Fibroblast of upper back skin (primary cell): ENCODE measurements at places on chromosomes 1 and 21.
A peak's percentile ranks its signal among the peaks of the same experiment; 100 is the strongest.

- DNase-seq = peak; percentile 100
These were observed 18.8 kb downstream of the PTPRC start for GRCh38 chr1:198657550-198658064.

DNA sequence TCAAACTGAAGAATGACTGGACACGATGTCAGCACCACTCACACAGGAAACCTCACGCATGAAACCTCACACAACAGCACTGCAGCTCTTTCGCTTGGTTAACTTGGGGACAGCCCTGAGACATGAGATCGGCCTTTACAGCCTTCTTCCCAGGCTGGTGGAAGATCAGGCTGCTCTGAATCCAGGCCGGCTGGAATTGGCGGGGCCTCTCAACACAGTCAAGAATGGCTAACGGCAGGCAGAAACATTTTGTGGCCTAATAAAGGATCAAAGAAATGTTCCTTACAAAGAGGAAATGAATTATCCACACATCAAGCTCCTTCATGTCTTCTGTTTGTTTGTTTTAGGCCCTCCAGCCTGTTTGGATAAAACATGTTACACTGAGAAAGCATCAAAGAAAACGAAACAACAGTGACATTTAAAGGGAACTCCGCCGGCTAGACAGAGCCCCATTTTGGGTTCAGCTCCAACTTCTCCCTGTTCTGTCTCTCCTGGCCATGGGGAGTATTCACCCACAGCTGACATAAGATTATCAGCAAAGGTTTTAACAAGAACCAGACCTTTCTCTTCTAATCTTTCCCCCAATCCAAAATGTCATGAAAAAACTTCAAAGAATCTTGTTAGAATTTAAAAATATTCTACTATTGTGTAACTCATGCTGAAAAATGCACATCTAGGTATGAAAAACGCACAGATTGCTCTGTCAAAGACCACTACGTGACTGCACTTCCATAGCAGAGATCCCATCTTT lies 131.2 kb downstream of the SLC45A1 start:
- DNase-seq = peak; percentile 66

- DNase-seq = no peak
These were observed 10.5 kb downstream of the CDKN2C start for GRCh38 chr1:50980505-50980904.

DNA sequence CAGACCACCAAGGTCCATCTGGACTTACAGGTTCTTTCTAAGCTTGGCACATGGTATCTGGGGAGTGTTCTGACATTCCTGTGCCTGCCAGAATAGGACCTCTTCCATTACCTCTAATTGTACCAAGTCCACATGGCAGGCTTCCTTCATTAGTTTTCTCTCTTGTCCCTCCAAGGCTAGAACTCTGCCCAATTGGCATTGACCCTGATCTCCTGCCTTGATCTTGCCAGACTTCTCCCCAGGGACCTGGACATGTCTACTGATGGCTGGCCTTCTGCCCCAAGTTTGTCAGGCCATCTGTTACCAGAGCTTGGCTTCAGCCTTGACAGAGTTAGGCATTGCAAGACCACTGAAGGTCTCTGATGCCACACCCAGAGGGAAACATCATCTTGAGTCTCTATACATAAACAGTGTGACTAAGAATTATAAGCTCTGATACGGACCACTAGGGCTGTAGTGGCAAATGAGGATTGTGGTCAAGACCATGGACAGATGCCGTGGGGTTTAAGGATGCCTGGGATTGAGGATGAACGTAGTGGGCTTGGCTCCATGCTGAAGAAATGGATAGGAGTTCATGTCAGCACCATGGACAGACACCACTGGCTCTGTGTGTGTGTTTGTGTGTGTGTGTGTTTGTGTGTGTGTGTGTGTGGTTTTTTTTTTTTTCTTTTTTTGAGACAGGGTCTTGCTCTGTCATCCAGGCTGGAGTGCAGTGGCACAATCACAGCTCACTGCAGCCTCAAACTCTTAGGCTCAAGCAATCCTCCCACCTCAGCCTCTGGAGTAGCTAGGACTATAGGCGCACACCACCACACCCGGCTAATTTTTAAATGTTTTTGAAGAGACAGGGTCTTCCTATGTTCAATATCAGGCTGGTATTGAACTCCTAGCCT lies 19.5 kb upstream of the PSMB2 start:
- DNase-seq = peak; percentile 62

- no peak for DNase-seq
These were observed 12.2 kb downstream of the THBS3 start for GRCh38 chr1:155195201-155196102.

DNA sequence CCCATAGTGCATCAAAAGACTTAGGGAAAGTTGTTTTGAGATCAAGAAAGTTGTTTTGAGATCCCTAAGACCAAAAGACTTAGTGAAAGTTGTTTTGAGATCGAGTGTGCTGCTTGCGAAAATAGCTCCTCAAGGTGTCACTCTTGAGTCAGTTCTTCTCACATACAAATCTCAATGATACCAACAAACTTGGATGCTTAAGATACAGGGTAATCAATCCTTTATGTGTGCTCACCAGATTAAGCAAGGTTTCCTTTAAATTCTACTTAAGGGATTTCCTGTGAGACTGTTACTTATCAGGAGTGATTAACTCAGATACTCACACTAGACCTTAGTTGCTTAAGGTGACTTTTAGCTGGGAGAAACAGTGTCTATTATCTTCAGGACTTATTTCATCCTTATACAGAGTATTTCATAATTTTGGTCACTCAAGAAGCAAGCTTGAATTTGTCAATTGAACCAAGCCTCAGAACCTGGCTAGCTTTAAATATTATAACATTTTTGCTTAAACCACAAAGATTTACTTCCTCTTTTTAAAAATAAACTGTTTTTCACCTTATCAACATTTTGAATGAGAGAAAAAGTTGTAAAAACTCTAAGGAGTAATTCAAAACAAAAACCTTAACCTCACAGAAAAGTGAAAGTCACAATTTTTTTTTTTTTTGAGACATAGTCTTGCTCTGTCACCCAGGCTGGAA lies 8.0 kb upstream of the RLF start:
- DNase-seq = peak; percentile 54

DNA sequence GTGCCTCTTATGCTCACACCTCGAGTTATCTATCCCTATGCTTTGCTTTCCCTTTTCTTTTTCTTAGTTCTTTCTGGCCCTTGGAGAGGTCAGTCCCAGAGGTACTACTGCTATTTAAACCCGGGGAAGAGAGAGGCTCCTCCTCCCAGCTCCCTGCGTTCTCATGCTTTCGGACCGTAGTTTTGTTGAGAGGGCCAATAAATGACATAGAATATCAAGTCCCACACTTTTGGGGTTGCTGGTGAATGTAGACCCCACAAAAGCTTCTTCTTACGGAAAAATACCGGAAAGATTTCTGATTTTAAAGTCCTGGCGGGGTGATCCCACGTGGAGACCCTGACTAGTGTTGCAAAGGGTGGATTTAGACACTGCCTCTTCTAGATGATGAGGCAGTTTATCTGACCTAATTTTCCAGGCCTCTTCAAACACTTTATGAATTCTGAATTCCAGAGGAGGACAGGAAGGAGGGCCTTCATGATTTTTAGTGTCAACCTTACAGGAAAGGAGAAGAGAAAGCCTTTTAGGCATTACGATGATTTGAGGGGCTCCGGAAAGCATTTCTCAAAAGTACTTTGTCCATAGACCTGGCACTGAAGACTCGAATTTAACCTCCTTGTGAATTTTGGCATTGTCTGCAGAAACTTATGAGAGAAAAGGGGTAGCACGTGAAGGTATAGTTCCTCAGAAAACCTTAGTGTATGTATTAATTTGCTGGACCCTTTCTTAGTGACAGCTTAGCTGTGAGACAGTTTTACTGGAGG lies 694 bp downstream of the TMEM167B start:
- peak; percentile 44 for DNase-seq

GRCh38 chr1:2981981-2982614 lies 39.2 kb upstream of the ACTRT2 start:
- no peak for DNase-seq

GRCh38 chr1:30548294-30548693 lies 175.1 kb downstream of the MATN1 start:
- no peak for DNase-seq

DNA sequence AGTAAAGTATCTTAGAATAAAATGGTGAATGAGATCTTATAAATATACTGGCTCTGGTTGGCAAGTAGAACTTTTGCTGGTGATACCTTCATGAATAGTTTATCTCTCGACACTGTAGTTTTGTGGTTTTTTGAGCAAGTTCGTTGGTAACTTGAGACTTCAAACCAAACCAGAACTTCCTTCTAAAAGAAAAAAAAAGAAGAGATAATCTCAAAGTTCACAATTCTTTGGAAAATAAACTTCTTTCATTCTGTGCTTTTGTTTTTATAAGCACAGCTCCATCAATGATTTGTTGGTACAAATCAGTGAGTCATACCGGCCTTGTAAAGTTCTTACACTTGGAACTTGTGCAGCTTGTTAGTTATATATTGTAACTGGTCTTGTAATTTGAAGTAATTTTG lies 2.3 kb downstream of the HIPK1 start:
- no peak for DNase-seq

- DNase-seq = peak; percentile 81
These were observed 70.7 kb upstream of the PDC start for GRCh38 chr1:186531561-186532165.

DNA sequence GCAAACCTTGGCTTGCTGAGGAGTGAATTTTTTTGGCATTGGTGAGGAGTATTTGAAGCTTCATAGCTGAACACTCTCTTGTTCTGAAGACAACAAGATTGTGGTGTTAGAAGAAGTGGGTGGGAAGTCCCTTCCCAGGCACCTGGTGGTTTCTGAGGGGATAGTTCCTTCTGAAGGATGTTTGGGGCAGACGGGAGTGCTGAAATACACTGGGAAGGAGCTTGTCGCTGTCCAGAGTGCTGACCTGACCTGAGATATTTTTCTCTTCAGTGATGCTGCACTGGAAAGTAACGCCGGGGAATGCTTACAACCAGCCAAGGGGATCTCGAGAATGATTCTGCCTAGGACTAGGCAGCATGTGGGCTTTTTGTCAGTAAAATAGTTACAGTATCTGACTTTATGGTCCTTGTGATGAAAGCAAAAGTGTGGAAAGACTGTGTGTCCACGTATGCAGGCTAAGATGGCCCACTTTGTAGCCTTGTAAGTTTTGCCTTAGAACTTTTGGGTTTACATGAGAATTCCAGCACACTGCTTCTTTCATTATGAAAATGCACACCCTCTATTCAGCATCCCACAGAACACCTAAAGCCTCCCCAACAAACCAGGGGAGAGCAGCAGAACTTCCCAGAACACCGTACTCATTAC lies 33.1 kb upstream of the NFASC start:
- peak; percentile 58 for DNase-seq

GRCh38 chr1:55860798-55861519 lies 645.8 kb upstream of the USP24 start:
- peak; percentile 69 for DNase-seq

GRCh38 chr1:202857136-202857610 lies 31.8 kb downstream of the RABIF start:
- DNase-seq = no peak

DNA sequence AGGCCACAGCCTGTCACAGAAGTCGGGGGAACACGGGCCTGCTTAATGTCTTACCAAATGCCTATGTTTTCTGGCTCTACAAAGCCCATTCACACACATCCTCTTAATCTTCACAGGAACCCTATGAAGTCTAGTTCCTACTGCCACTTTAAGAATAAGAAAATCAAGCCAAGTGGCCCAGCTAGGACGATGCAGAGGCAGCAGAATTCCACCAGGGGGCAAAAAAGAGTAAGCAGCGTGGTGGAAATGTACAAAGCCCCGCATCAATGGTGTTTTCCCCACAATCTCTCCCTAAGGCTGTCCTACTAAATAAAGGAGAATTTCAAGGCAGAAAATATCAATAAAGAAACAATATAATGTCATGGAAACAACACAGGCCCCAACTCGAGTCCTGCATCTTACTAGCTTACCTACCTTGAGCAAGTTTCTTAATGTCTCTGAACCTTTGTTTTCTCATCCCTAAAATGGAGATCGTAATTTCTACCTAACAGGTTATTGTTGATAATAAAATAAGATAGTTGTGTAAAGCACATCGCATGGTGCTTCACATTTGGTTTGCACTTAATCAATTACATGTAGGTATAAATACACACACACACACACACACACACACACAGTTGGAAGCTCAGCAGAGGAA lies 21.4 kb downstream of the SEC16B start:
- peak; percentile 72 for DNase-seq

DNA sequence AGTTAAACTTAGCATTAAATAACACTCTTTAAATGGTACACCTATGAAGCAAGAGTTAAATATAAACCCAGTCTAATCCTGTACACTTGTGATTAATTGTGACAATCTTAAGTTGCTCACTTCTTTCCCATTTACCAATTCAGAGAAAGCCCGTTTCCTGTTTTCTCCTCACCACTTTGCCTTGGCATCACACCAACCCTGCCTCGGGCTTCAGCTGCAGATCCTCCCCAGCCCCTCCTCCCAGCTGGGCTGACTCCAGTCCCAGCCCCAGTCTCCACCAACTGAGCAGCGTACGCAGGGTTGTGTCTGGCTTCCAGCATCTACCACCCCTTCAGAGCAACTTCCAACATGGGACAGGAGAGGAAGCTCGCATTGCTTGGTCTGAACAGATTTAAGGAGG lies 4.1 kb downstream of the PYCR2 start:
- peak; percentile 72 for DNase-seq

DNA sequence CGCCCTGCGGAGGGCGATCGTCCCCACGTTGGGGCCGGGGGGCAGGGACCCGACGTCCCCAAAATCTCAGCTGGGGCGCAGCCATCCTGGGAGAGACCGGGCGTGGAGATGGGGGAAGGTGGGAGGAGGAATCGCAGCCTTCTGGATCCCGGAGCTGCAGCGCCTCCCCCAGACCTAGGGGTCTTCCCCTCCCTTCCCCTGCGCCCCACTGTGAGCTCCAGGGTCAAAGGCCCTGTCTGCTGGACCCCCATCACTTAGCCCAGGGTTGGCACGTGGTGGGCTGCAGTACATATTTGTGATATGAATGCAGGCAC lies 90.2 kb upstream of the VAMP3 start:
- no peak for DNase-seq

GRCh38 chr1:101854271-101854670 lies 142.5 kb downstream of the OLFM3 start:
- no peak for DNase-seq
